ENCODE measurements at places on chromosomes 3 and 15.

DNA sequence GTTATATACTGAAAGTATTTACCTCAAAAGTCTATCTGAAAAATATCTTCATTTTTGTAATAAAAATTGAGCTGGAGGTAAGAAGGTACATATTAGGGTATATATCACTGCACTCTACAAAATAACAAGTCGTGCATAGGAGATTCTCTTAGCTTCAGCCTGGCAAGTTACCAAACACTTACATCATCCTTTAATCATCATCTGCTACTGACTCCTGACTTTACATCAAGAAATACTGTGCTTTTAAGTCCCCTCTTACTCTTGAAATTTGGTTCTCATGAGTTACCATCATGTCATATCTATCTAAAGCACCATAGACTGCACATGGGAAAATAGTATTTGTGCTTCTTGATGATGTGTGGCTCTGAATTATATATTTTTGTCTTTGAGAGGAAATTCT, 50.8 kb downstream of the LYSMD4 start:
- DNase-seq = no peak

GRCh38 chr3:99639579-99639978, 1.2 kb downstream of the COL8A1 start:
- DNase-seq = no peak

DNA sequence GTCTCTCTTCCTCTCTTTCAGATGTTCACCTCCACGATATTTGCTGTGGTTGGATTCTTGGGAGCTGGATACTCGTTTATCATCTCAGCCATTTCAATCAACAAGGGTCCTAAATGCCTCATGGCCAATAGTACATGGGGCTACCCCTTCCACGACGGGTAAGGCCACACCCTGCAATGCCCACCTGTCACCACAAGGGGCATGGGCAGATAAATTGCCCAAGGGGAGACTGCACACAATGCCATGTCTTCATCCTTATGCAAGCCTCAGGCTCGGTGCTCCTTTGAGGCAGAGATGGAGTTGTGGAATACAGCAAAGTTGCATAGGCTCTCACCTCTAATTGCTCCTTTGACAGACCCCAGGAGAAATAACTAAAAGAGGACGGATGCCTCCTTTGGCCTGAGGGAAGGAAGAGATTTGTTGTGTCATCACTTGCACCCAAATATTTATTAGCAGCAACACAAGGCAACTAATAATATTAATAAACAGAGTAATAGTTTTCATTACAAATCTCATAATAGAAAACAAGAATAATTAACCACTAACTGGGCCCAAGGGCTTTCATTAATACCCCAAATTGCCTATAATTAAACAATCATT, 13.2 kb downstream of the TM4SF4 start:
- no peak for DNase-seq

DNA sequence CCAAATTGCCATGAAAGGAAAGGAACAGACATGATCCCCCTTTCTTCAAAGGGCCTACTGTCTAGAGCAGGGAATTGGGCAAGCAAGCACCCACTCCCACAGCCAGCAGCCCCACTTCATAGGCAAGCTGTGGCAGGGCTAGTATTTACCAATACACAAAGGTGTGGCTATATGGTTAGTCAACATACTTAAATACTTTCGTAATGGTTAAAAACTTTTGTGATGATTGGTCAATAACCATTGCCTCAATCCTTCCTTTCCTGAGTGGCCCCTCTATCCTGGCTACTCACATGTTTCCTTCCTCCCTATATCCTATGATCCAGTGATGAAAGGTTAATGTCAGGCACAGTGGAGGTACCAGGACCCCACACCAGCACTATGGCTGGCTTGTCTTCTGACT, 30.1 kb upstream of the ARL8B start:
- DNase-seq = no peak

GRCh38 chr3:192862408-192863090, 55.1 kb downstream of the MB21D2 start:
- DNase-seq = no peak

DNA sequence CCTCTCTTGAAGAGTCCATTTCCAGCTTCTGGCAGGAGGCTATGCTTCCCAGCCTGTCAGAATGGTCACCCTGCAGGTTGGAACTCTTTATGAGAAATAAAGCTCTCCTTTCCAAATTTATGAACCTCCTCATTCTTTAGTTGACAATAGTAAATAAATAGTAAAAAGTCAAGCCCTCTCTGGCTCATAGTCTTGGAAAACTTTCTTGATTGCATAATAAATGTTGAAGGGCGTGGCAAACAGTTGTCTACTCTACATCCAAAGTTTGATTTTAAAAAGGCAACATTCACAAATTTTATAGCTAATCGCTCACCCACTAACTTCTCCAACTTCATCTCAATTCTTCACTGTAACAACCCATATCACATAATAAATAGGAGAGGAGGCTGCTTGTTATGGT, 58.8 kb downstream of the MCF2L2 start:
- DNase-seq = no peak

DNA sequence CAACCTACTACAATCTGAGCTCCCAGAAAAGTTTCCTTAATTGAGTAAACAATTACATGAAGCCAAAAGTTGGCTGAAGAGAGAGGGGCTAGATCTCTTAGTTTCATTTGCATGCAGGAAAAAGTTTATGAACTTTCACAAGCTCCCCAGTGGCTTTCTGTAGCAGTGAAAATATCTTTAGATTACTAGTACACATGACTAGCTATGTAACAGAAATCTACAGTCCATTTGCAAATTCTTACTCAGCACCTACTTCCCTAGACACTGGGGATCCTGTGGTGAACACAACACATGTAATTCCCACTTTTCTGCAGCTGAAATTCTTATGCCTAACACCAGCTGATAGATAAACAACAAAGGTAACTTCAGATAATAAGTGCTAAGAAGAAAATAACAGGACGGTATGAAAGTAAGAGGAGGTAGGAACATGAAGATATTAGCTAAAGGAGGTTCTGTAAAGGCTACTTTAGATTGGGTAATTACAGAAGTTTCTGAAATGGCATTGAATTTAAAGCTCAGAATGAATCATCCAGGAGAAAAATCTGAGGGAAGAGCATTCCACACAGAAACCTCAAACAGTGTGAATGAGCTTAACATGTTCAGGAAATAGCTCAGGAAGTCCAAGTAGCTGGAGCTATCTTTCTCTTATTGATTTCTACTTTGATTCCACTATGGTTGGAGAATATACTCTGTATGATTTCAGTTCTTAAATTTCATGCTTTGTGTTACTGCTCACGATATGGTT, 204.8 kb downstream of the MAGI1 start:
- no peak for DNase-seq

- peak; percentile 44 for DNase-seq
Observed at GRCh38 chr3:54527953-54528352, 399.9 kb downstream of the LRTM1 start.

GRCh38 chr3:81300324-81300927, 461.0 kb downstream of the GBE1 start:
- no peak for DNase-seq

DNA sequence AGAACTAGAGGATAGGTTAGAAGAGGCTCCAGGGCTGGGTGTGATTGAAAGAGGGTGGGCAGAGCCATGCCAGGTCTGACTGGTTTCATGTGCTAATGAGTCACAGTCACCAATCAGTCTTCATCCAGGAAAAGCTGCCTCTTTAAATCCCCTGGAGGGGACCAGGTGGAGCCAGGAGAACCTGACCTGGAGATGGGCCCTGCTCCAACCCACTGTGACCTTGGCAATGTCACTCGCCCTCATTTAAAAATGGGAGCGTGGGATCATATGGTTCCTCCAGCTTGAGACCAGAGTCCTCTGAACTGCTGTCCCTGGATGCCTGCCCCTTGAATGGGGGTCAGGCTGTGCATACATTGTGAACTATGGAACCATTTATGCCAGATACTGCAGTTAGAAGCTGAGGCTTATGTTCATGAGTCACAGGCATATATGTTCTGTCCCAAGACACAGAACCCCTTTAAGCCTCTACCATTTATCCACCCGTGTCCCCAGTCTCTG, 23.0 kb downstream of the HES1 start:
- DNase-seq = peak; percentile 37

DNA sequence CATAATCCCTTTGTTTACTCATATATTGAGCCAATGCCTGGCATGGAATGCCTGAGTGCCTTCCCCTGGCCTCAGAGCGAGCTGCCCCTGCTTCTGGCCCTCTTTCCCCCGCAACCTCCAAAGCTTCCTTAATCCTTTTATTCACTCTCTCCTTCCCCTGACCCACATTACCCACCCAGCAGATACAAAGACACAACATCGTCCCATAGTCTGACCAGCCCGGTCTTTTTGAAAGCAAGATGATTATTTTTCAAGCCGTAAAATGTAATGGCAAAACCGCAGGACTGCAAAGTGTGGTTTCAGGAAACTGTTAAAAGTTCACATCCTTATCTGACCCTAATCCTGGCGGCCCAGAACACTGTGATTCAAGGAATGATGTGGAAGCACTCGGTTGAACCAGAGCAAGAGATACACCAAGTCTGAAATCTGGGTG, 78.4 kb upstream of the LRTM1 start:
- DNase-seq = no peak

DNA sequence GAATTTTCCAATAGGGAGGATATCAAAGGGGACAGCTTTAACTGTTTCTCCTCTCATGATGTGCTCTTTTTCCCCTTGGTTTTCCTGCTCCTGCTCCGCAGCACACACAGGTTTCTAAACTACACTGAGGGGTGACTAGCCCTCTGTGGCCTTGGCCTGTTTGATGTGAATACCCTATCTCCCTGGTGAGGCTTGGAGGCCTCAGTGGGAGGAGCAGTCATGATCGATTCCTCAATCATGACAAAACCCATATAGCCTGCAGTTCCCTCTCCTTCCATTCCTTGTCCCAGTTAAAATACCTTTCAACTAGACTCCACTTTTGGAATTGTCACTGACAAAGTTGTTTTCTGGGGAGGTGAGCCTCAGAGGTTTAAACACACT, 24.0 kb upstream of the USP3 start:
- no peak for DNase-seq

GRCh38 chr3:190258634-190259033, 63.6 kb downstream of the CLDN1 start:
- DNase-seq = no peak

- no peak for DNase-seq
Observed at GRCh38 chr3:36480911-36481648, 100.8 kb downstream of the STAC start.

GRCh38 chr3:176009256-176009655, 1150.1 kb downstream of the NAALADL2 start:
- DNase-seq = no peak

- no peak for DNase-seq
Observed at GRCh38 chr3:110814170-110815007, 257.2 kb upstream of the NECTIN3 start.

DNA sequence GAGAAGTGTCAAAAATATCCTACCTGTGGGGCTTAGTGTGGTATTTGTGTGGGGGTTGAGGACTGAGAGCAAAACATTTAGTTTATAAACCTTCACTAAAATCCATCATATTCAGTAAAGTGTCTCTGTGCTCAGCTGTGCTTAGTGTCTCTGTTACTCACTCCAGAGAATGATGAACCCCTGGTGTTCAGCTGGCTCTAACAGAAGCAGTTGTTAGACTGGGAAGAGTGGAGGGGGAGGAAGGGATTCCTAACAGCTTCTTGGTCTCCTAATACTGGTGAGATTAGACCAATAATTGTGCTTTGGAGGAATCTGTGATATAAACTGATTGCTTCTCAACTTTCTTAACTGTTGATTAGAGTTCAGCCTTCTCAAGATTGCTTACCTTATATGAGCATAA, 1123.5 kb downstream of the ROBO2 start:
- DNase-seq = no peak

DNA sequence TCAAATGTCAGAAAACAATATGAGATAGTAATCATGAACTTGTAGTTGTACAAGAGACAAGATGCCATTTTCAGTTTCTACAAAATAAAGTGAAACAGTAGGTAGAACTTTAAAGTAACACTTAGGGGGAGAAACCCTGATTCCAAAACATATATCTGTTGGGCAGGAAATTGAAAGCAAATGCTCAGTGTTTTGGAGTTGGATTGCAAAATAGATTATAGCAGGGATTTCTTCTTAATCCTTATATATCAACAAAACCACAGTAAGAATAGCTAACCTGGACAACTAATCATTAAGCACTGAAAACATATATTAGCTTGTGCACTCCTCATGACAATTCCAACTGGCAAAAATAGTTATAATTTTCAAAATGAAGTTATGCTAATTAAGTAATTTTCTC, 46.9 kb downstream of the COMMD2 start:
- DNase-seq = no peak

- DNase-seq = no peak
Observed at GRCh38 chr3:120102674-120103073, 8.4 kb upstream of the GSK3B start.

DNA sequence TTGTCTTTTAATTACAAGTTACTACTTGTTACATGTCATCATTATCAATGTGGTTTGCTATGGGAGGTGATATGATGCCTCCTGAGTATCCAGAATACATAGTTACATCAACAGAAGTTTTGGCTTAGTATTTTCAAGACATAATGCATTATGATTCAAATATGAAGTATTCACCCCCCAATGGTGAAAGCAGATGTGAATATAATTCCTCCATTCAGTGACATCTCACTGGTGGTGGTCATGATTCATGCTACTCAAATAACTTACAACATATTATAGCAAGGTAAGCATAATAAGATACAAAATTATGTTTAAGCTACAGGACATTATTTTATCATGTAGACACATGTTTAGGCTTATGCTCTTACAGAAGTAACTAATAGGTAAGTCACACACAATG, 34.9 kb upstream of the TTBK2 start:
- no peak for DNase-seq

DNA sequence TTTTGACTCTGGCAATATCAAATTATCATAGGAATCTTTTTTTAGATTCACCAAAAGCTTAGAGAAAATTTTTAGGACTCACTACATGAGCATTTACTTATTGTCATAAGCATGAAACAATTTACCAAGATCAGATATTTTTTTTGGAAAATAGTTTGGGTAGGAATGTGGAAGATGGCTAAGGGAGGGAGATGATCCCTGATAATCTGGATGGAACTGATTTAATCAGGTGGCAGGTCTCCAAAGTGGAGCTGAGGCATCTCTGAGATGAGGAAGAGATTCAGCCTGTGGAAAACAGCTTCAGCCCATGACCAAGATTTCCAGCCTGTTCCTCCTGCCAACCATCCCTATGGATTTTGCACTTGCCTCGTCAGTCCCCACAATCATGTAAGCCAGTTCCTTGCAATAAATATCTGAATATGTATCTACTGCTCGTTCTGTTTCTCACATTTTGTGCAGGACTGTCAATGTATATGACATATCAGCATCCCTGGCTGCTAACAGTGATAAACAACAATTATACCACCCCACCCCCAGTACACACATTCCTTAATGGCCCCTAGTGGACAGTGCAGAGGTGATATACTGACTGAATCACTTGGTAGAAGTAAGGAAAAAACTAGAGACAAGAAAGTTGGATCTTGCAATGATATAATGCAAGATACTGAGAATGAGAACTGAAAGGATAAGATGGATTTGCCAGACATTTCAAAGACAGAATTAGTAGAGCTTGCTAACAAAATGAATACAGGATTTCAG, 183.8 kb downstream of the NEK10 start:
- no peak for DNase-seq

GRCh38 chr3:107211608-107212007, 165.6 kb upstream of the CCDC54 start:
- no peak for DNase-seq

- no peak for DNase-seq
Observed at GRCh38 chr3:53238051-53238850, 17.6 kb downstream of the TKT start.

Data from gastrocnemius medialis (tissue), 4 donors.